ENCODE measurements at places on chromosomes 1 and 21.

- no peak for DNase-seq
Measured at GRCh38 chr21:31713973-31714740, 17.8 kb downstream of the SCAF4 start.

DNA sequence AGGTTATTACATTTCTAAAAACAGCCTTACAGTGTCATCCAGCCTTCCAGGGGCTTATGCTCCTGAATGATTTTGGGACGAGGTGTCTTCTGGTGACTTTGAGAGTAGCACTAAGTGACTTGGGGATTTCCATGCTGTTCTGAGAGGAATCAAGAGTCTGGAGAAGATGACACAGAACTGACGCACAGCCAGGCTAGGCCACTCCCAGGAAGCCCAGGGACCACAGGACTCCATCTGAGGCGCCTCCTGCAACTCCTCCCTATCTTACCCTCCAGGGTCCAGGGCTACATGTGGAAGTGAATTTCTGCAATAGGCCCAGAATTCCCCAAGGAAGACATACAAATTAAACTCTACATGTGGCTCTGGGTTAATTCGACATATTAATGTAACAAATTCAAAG lies 92.5 kb downstream of the SLC25A24 start:
- peak; percentile 39 for DNase-seq

DNA sequence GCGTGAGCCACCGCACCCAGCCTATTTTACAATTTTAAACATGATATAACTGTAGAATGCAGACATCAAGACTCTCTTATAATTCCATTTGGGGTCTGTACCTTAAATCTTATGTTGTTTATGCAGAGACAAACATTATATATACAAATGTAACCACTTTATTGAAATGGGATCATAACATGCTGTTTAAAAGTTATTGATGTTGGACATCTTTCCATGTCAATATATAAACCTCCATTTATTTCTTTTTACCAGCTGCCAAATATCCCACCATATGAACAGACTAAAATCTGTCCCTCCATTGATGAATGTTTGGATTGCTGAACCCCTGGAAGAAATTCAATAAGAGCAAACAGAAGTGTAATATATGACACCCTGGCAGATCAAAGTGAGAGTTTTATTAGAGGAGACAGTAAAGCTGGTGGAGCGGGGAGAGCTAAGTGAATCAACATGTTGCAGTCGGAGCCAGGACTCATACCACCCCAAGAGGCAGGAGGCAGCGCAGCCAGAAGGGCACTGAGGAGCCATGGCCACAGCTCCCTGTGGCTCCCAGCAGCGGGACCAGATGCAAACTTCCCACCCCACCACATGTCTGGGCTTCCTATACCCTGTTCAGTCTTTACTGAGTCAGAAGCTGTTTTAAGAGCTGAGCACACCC lies 4.7 kb upstream of the PCSK9 start:
- no peak for DNase-seq

- DNase-seq, result no peak
Measured at GRCh38 chr21:41778930-41779600, 12.2 kb upstream of the RIPK4 start.

DNA sequence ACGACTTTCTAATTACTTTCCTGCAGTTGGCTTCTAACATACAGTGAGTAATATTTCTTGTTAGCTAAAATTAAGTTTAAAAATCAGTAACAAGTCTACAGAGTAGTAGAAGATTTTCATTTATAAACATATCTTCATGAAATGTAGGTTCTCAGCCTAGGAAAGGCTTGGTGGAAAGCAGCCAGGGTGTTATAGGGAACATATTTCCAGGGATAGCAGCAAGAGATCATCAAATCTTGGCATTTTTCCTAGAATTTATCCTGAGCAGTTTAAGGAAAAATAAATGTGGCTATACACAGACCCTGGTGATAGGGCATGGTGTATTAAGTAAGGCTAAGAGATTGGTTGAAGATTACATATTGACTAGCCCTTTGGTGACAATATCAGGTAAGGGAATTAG lies 203.5 kb upstream of the NEGR1 start:
- DNase-seq, result no peak

DNA sequence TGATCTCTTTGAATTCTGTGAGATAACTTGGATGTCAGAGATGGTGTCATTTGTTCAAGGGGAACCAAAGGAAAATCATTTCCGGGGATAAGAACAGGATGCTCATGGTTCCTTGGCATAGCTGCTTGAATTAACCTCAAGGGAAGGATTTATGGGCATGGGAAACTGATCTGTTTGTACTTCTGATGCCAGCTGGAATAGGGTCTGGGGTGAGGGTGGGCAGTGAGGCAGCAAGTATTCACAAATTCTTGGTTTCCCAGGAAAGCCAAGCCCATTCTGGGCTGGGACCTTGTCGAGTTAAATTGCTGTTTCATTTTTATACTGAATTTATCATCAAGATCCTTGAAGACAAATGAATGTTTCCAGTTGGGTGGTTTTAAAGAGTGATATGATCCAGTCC lies 14.1 kb downstream of the INTS3 start:
- no peak for DNase-seq

DNA sequence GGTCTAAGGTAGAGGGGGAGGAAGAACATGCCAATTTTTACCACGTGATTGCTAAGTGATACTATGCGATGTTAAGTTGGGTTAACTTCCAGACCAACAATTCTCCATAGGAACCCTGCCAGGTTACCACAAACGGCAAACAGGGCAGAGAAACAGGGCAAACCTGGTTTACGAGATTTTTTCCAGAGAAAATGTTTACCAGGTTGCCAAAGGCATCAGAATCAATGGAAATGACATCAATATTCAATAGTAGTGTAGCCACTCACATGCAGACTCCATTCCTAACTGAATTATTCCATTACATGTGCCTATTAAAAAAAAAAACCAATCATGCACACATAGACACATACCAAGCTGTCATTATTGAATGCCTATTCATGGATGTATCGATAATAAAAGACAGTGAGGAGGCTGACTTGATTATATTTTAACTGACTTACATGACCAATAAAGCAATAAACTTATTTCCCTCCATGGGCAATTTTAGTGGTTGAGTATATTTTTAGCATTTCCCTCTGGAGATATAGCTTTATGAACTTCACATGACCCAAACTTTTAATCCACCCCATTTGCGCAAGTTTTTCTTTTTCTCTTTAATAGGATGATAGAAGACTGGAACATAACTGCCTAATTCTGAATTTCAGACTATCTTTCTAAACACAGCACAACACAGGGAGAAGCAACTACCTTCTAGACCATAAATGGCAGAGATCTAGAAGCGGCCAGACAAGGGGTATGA lies 40.5 kb upstream of the KCNE1 start:
- no peak for DNase-seq

- no peak for DNase-seq
Measured at GRCh38 chr1:51439053-51439452, 80.0 kb downstream of the EPS15 start.

GRCh38 chr1:10641976-10642375 lies 154.5 kb downstream of the CASZ1 start:
- no peak for DNase-seq

- no peak for DNase-seq
Measured at GRCh38 chr21:14585122-14585521, 39.0 kb upstream of the SAMSN1 start.

DNA sequence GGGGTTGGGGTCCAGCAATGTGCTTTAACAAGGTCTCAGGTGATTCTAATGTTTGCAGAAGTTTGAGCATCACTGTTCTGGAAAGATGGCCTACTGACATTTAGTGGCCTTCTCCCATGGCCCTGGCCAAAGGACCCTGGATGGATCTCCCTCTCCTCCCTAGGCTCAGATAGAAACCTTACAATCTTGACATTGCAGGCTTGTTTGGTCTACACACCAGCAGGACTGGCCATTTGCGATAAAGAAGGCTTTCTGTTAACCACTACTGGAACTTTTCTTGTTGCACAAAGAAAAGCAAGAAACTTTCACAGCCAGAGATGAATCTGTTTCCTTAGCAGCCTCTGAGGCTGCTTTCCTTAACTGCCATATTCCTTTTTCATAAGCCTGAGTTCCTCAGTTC lies 6.2 kb downstream of the DNALI1 start:
- DNase-seq, result no peak

GRCh38 chr1:28971980-28972771 lies 57.8 kb downstream of the EPB41 start:
- DNase-seq, result no peak
